ENCODE measurements at places on chromosomes 2 and 18.

DNA sequence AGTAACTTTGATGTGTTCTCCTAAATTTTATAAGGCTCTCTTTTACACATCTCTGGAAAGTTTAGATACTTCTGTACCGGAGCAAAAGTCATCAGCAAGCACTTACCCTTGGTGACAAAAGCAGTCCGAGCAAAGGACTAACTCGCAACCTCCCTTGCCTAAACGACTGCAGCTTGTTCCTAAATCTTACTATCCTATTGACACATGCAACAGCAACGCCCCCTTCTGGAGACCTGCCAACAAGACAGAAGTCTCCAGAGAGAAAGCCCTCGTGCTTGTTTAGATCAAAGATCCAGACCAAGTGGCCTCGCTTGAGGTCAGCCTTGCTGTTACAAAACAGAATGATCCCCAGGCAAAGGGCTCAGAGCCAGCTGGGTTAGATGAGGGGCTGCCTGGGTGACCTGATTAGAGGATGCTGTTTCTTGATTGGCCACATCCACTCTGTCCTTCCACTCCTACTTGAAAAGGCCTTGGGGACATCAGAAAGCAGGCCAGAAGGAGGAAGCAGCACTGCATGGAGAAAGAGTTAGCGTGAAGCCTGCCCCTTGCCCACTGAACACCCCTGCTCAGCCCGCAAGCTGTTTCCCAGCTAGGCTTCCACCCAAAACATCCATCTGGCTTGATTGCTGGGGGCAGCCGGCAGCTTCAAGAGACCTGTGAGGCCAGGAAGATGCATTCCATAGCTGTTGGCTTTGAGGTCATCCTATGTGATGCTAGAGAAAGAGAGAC is 94.3 kb downstream of the HNRNPLL start:
- peak; percentile 62 for DNase-seq

DNA sequence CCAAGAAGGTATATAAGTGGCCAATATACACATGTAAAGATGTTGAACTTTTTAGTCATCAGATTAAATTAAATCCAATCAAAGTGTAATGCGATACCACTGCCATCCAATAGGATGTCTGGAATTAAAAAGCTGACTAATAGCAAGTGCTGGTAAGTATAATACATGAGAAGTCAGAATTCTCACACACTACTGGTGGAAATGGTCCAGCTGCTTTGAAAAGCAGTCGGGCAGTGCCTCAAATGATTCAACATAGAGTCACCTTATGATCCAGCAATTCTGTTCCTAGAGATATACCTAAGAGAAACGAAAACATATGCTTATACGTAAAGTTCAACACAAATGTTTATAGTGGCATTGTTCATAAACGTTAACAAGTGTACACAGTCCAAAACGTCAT is 124.1 kb upstream of the MYT1L start:
- DNase-seq = no peak

DNA sequence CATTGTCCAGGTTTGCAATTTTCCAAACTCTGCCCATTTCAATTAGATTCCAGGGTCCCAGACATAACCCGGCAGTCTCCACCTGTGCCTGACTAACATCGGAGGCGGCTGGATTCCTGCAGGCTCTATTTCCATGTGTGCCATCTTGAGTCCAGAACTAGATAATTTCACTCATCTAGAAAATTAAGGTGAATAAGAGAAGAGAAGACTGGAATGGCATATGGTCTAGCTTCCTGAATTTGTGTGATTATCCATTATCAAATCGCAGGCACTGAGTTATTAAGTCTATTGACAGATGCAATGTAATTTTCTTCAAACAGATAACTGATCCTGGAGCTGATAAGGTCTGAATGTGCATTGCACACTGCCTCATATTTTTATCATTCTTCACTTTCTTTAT is 305.2 kb downstream of the ETAA1 start:
- DNase-seq = no peak

DNA sequence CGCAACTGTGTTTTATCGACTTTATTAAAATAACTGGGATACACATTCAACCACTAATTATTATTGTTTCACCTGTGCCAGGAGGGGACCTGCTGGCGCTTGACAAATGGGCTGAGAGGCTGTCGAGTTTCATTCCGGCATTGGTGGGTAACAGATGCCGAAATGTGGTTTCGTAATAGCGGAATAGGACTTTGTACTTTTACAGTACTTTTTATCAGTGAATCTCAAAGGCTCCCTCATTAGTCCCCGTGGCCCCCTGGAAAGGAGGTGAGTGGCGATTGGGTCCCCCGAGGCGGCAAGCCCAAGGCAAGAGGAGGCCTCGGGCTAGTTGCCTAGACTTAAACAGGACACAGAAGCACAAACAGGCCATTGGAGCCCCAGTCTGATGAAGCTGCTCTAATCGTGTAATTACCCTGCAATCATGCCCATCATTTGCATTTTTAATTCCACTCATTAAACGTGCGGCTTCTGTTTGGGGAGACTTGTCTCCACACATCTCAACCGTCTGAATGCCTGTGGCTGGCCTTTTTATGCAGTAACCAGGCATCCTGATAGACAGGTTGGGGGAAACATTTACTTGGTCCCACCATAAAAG is 193.2 kb downstream of the INO80D start:
- no peak for DNase-seq

DNA sequence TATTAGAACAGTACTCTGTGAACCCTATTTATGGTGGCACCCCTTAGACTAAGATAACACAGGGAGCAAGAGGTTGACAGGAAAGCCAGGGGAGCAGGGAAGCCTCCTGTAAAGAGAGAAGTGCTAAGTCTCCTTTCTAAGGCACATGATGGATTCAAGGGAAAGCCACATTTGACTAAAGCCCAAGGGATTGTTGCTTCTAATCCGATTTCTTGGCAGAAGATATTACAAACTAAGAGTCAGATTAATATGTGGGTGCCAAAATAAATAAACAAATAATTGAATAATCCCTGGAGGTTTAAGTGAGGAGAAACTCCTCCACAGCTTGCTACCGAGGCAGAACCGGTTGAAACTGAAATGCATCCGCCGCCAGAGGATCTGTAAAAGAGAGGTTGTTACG is 333.2 kb downstream of the SOX11 start:
- no peak for DNase-seq

- no peak for DNase-seq
These were observed 94.2 kb upstream of the EPAS1 start for GRCh38 chr2:46202987-46203386.

- no peak for DNase-seq
These were observed 592 bp upstream of the MARS2 start for GRCh38 chr2:197704434-197705120.

DNA sequence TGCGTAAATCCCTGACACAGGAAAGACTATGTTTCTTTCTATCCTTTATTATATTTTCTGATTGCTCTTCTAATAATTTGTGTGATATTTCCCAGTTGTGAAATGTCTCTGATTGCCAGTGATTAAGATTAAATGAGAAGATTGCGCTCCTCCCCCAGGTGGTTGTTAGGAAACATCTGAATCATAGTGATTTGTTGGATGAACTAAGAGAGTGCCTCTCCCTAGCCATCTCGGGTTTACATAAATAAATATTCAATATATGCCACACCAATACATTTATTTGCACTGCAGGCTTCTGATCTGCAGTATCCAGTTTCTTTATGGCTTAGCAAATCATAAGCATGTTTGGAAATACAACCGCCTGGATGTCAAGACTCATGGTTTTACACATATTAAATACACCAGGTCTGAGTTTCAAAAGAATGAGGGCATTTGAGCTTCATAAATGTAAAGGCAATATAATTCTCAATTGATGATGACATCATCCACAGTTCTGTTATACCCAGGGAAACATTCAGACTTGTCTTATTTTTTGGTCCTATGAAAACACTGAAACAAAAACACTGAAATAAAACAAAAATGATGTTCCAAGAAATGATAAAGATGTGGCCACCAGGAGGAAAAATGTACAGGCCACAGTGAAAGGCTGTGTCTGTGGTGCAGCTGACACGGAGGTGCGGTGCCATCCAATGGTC is 826.7 kb upstream of the ACVR2A start:
- no peak for DNase-seq

GRCh38 chr2:239035361-239035814 is 187.5 kb downstream of the TWIST2 start:
- peak; percentile 17 for DNase-seq

GRCh38 chr2:41657226-41657625 is 390.6 kb upstream of the PKDCC start:
- DNase-seq = no peak

GRCh38 chr2:173446722-173447121 is 92.0 kb downstream of the CDCA7 start:
- no peak for DNase-seq

GRCh38 chr2:147450661-147451510 is 393.9 kb upstream of the ACVR2A start:
- DNase-seq = no peak

DNA sequence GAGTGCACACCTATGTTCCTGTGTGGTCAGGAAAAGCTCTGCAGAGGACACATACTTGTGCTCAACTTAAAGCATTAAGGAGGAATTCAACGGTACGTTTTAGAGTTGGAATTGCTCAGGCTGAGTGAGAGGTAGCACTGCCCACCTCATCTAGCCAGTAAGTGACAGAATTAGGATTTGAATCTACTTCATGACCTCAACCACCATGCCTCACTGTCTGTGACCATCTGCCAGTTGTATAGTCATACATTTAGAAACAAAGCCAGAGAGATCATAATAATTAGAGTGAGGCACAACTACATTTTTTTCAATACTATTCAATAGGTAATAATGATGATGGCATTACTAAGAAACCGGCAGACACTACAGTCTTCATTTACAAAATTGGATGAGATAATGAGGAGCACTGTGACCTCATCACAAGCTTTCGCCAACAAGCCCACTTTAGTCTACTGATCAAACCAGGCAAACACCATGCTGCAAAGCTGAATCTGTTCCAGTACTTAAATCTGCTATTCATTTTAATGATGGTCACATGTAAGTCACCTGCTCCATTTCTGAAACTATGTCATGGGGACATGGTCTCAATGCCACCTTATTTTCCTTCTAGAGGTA is 1018.4 kb downstream of the TMEM182 start:
- DNase-seq = no peak

GRCh38 chr18:55906536-55906935 is 318.5 kb upstream of the TCF4 start:
- DNase-seq = no peak

GRCh38 chr2:111173856-111174255 is 53.1 kb downstream of the BCL2L11 start:
- DNase-seq = no peak

- peak; percentile 24 for DNase-seq
These were observed 19.8 kb downstream of the HDAC4 start for GRCh38 chr2:239380831-239381708.

DNA sequence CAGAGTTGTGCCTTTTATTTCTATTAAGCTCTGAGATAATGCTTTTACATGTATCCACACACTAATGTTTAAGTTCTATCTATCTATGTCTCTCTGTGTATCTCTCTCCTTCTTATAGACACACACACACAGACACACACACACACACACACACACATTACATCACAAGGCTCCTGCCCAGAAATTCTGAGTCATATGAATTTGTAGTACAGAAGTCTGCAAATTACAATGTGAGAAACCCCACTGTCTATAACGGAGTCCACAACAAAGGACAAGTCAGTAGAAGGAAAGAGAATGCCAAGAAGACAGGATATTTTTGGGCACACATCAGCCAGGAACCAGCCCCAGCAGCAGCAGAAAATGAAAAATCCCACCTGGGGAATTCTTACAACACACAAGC is 142.4 kb downstream of the EN1 start:
- no peak for DNase-seq

DNA sequence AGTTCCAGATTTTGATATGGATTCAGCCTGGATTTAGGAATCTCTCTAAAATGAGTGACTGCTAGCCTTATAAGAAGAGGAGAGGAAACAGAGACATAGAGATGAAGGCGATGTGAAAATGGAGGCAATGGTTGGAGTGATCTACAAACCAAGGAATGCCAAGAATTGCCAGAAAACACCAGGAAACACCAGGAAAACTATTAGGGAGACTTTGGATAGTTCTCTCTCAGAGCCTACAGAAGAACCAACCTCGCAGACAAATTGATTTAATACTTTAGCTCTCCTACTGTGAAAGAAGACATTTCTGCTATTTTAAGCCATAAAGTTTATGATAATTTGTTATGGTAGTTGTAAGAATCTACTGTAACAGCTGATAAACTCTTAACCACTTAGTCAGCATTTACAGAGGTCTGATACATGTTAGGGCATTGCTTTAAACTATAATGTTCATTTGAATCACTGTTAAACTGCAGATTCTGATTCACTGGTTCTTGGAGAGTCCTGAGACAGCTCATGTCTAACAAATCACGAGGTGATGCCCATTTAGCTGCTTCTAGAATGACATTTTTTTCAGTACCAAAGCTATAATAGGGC is 1702.6 kb upstream of the LRRTM1 start:
- DNase-seq = no peak

- no peak for DNase-seq
These were observed 141.6 kb downstream of the ICOS start for GRCh38 chr2:204078003-204078698.

GRCh38 chr2:23695214-23695889 is 231.6 kb downstream of the ATAD2B start:
- DNase-seq = no peak

DNA sequence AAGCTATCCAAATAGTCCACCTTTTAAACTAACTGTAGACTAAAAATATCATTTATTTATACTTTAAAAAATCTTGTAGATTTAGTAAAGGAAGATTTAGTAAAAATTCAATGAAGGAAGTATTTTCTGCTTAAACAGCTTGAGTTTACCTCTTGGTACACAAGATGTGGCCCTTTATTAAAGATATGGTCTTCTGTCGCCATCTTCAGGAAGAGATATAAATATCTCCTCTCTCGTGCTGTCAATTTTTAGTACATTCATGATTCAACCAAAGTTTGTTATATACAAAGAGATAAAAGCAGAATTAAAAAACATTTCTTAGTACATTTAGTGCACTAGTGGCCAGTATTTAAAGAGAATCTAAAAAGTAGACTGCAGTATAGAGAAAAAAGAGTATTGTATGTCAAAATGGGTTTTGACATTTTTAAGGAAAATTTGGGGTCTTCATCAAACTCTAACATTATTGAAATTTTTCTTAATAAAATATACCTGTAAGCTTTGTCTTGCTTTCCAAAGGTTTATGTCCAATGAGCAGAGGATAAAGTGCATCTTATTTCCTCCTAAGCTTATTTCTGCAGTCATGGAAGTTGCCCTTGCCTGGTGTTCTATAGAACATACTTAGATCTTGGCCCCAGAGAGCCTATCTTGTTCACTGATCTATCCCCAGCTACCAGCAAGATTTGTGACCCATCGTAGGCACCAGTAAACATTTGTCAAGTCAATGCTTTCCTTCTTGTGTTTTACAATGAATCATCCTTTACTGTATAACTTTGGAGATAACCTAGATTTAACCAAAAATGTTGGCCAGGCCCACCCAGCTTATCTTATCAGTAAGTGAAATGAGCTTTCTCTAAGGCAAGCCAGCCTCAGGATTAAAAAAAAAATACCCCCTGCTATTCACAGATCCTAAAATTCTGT is 18.5 kb upstream of the EML6 start:
- DNase-seq = no peak

GRCh38 chr2:102460467-102460866 is 12.6 kb upstream of the SLC9A4 start:
- no peak for DNase-seq

GRCh38 chr2:170847716-170848115 is 31.0 kb downstream of the GAD1 start:
- DNase-seq = no peak

Measured in stimulated activated CD8-positive, alpha-beta memory T cell treated with anti-CD3 and anti-CD28 coated beads, Interleukin-7, amount 100 ng/mL, for 1 hour (primary cell).